ENCODE measurements at places on chromosomes 16 and 17.

DNA sequence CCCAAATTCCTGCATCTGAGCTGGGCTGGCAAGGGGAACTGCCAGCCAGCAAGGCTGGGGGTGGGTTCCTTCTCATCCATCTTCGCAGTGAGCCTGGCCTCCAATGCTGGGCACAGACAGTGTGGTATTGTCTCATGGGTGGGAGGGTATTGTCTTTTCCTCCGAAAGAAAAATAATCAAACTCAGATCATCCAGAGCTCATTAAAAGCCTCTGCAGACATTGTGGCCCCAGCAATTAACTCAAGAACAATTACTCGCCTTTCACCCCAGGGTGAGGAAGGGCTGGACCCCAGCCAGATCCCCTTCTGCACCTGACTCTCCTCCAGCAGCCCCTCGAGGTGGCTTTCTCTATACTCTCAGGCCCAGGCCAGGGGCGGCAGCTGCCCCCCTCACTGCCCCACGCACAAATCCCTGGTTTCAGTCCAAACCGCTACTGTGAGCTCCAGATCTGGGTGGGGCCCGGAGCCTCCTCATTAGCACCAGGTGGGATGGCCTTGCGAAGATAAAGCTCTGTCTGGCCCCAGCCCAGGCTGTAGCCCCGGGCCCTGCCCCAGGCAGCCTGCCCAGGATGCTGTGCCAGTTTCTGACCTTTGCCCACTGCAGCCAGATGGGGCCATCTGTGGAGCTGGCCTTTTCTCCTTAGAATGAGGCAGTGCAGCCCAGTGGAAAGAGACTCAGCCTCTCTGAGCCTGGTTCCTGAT lies 2.3 kb upstream of the KRT15 start:
- no peak for DNase-seq

DNA sequence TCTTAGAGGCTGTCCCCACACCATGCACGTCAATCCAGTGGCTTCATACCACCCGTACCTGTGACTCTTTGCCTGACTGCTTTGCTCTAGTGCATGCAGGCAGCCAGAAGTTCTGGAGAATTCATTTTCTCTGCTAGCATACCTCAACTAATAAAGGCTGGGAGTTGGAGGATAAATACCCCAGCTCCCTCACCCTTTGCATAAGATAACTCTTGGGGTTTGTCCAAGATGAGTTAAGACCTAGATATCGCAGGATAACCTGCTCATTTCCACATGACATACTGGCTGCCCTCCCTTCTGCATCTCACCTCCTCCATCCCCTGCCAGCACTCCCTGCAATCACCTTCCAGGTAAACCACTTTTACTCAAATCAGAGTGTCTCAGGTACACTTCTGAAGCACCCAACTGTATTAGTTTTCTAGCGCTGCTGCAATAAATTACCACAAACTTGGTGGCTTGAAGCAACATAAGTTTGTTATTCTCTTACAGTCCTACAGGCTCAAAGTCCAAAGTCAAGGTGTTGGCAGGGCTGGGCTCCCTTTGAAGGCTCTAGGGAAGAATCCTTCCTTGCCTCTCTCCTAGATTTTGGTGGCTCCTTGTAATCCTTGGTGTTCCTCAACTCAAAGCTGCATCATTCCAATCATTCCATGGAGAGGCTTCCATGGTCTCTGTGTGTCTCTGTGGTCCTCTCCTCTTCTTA lies 146.8 kb downstream of the CRLF3 start:
- DNase-seq = no peak

DNA sequence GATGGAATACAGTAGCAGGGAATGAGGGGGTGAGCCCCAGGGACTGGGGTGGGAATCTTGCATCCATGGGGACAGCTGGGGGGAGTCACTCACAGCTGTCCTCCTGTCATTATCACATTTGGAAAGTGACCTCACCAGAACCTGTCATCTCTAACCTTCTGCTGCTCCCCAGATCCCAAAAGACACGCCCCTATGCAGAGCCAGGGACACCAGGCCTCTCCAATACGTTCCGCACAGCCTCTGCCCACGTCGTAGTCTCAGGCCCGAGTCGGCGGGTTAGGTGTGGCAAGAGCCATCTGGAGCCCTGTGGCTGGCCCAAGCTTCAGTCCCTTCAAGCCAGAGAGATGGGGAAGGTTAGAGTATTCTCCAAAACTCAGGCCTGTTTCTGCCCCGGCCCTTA lies 214.3 kb downstream of the ENGASE start:
- DNase-seq = no peak

DNA sequence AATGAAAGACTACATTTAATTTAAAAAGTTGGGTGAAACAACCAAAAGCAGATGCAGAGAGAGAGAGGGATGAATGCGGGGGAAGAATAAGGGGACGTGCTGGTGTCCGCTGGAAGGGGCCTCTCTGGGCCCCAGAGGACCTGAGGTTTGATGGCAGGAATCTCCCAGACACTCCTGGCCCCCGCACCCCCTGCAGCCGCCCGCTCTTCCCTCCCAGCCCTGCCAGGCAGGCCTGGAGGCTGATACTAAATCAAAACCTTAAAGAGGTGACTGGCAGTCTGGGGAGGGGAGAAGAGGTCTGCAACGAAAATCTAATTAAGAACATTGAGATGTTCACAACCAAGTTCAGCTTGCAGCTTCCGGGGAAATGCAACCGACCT lies 2.4 kb downstream of the FOXL1 start:
- no peak for DNase-seq

DNA sequence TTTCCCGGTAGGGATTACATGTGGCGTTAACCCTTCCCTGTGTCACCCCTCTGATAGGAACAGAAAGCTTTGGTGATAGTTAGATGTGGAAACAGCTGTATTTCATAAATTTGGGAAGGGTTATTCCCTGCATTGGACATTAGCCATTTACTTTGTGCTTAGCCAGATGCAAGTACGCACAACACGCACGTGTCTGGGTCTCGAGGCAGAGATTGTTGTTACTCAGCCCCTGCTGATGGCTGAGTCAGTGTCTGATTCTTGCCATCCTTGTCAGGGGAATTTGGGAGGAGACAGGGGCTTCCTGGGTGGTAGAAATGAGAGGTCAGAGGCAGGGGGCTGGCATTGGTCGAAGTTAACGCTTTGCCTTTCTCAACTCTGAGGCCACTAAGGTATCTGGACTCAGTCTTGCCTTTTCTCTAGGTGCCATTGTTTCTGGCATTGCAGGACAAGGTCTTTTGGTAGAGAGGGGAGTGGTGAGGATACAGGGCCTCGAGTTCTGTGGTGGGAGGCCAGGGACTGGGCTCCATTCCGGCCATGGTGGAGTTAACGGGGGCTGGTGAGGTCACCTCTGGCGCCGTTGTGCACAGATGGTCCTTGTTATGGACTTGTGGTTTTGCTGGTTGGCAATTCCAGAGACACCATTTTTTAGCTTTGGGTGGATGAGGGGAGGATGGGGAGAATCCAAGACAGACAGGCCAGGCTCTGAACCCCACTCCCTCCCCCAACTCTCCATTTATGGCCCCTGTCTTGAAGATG lies 8.2 kb downstream of the MMP2 start:
- no peak for DNase-seq

- DNase-seq = no peak
These were observed 55.6 kb downstream of the CYLD start for GRCh38 chr16:50797456-50797855.

DNA sequence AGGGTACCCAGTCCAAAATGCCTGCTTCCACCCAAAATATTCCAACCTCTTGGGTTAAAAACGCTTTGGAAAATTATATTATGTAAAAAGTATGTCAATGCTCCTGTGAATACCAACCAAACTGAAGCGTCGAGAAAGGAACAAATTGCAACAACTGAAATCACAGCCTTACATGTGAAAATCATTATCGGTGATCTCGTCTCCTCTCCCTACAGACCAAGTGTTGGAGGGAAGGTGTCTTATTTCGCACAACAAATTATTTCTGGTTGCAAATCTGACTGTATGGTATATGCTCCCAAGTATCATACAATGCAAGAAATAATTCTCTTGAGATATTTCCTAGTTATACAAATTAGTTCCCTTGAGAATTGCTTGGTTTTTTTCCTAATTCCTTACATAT lies 89.3 kb upstream of the CDYL2 start:
- DNase-seq = no peak

GRCh38 chr17:68675723-68676122 lies 74.6 kb upstream of the FAM20A start:
- no peak for DNase-seq

DNA sequence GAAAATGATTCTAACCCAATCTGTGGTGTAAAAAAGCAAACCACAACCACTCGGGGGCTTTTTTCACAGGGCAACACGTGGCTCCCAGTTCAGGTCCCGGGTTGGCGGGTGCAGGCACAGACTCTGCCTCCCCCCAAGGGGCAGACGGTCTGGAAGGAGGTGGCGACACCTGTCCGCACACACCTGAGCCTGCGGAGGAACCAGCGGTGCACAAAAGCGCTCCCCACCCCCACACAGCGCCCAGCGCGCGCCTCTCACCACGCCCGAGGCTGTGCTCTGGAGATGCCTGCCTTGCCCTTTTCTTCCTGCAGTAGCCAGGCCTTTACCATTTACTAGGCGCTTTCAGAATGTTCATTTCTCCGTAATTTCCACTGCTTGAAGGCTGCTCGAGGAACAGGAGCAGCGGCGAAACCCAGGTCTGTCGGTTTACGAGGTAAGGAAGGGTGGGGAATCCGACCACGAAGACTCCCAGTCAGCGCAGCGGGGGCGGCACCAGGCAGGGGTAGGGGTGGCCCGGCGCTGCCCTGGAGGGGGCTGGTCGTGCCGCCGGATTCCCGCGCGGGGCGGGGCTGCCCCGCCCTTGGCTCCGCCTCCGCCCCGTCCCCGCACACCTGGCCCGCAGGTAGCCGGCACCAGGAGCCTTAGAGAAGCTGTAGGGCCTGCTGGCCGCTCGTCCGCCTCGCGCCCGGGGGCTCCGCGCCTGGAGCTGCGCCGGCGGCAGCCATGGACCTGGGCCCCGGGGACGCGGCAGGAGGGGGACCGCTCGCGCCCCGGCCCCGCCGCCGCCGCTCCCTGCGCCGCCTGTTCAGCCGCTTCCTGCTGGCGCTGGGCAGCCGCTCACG lies at the start of gene USP43:
Gene USP43, plus strand, starts transcription at position 608 of the 842 bp plus-strand sequence. Its CDS starts 116 bp downstream, at position 724.
- peak; percentile 20 for DNase-seq

GRCh38 chr17:2937331-2938003 lies 125.9 kb downstream of the OR1D5 start:
- DNase-seq = no peak

DNA sequence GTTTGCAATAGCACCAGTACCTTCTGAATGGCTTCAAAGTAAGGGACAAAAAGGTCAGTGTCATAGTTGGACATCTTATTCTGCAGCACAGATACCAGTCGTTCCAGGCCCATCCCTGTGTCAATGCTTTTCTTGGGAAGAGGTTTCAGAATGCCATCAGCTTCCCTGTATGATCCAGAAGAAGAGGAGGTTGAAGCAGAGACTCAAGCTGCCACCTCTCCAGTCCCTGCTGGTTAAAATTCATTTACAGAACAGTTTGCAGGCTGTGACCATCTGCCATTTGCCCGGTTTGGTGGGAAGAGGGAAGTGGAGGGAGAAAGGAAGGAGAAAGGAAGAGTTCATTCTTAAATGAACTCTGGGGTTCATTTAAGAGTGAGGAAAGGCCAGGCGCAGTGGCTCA lies 18.4 kb upstream of the EXOSC6 start:
- no peak for DNase-seq

- DNase-seq = no peak
These were observed 43.4 kb downstream of the ENGASE start for GRCh38 chr17:79117905-79118487.

- no peak for DNase-seq
These were observed 54.2 kb downstream of the CRISPLD2 start for GRCh38 chr16:84874004-84874435.

DNA sequence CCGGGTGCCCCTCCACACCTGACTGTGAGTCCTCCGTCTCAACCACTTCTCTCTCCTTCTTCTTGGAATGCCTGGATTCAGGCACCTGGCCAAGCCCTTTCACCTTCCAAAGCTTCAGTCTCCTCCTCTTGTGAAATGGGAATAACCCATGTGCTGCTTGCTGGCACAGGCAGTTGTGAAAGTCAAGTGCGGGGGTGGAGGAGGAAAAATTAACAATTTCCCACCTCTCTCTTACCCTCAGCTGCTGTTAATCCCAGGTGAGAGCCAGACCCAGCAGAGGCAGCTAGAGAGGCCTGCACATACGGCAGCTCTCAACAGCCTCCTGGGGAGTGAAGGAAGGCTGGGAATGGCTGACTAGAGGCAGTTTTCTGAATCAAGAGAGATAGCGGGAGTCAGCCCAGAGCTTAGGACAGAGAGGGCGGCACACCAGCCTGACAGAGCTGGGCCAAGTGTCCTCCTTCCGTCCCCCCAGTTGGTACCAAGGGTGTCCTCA lies 77.9 kb upstream of the LGALS9 start:
- DNase-seq = no peak

DNA sequence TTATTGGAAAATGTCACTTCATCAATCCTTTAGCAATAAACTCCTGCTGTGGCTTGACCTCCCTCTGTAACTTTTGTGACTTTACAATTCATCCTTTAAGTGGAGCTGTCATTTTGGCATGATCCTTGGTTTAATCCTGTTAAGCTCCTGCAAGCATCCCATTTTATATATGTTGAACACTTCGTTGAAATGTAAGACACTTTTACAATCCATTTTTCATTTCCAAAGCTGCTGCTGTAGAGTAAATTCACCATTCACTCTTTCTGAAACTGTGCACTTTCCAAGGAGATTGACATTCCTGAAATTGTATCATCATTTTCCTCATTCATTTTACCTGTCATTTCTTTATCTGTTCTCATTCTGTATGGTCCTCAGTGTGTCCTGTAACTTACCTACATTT lies 1003.2 kb upstream of the GOT2 start:
- no peak for DNase-seq

DNA sequence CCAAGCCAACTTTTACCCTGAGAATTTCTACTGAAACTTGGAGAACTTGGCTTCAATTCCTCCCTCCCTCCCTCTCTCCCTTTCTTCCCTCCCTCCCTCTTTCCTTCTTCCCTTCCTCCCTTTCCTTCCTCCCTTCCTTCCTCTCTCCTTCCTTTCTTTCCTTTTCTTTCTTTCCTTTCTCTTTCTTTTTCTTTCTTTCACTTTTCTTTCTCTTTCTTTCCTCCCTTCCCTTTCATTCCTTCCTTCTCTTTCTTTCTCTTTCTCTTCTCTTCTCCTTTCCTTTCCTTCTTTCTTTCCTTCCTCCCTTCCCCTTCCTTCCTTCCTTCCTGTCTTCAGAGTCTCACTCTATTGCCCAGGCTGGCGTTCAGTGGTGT lies 268.1 kb upstream of the SDK2 start:
- no peak for DNase-seq

GRCh38 chr16:19837984-19838707 lies 46.5 kb downstream of the GPRC5B start:
- DNase-seq = no peak

DNA sequence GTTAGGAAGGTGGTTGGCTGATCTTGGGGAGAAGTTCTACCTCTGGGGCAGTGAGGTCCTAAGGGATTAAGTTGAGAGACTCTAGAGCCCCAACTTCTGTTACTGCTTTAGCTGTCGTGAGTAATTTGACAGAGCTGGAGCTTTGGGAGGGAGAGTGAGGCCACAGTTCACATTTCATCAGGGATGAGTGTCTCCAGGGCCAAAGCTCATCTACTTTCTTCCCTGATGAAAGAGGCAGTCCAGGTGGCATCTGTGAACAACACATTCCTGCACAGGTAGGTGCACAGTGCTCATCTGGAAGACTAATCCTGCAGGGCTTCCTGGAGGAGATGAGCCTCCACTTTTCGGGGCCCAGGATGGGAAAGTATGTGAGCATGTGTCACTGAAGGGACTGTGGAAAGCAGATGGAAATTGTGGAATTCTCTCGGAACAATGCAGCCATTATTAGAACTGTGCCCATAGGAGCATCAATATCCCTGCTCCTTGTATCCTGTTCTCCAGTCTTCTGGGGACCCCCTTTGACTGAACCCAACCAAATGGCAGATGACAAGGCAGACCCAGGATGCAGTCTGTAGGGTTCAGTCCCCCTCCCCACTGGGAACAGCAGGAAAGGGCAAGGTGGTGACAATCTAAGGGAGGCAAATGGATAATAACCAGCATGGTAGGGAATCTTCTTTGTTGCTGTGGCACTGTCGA lies 9.0 kb downstream of the DYNLL2 start:
- no peak for DNase-seq

All from stimulated activated CD4-positive, alpha-beta T cell treated with anti-CD3 and anti-CD28 coated beads, Interleukin-2, amount 100 ng/mL, for 24 hours (primary cell).